ENCODE measurements at places on chromosomes 6 and 20.

GRCh38 chr20:57840504-57841296 is 130.9 kb upstream of the PMEPA1 start:
- DNase-seq = no peak

- no peak for DNase-seq
Observed at GRCh38 chr6:38901802-38902522, 146.6 kb upstream of the GLP1R start.

GRCh38 chr6:152351742-152352141 is 285.4 kb downstream of the SYNE1 start:
- no peak for DNase-seq

DNA sequence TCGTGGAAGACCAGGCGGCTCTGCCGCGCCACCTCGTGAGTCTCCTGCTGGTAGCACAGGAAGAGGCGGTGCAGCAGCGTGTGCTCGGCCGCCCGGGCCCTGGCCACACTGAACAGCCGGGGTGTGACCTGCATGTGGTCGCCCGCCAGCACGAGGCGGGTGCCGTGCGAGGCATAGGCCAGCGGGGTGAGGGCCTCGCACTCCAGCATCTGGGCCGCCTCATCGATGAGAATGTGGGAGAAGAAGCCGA is 7.0 kb downstream of the HELZ2 start:
- DNase-seq = no peak

DNA sequence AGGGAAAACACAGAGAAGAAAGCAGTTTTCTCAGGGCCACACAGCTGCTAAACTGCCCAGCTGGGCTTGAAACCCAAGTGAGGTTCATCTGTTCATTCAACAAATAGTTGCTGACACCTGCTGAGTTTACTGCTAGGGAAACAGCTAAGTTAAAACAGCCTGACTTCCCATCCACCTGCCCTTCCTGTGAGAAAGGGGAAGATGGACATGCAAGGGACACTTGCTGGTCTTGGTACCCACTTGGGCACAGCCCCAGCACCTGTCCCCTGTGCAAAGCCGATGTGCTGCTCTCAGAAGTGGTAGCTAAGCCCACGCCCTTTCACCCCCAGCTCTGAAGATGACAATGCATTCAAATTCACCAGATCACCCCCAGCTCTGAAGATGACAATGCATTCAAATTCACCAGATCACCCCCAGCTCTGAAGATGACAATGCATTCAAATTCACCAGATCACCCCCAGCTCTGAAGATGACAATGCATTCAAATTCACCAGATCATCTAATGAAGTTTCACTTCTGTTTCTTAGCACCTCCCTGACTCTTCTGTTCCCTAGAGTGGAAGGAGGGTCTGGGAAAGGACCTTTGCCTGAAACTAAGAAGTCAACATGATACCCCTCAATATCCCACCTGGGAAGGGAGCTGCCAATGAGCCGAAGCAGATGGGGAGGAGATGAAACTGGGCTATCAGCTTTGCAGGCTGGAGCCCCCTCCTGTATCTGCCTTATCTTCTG is 46.0 kb upstream of the TOP1 start:
- DNase-seq = no peak

- no peak for DNase-seq
Observed at GRCh38 chr20:63036291-63036690, 29.5 kb upstream of the BHLHE23 start.
